Right cardiac atrium (tissue), 5 donors: ENCODE measurements at places on chromosomes 2 and 18.

DNA sequence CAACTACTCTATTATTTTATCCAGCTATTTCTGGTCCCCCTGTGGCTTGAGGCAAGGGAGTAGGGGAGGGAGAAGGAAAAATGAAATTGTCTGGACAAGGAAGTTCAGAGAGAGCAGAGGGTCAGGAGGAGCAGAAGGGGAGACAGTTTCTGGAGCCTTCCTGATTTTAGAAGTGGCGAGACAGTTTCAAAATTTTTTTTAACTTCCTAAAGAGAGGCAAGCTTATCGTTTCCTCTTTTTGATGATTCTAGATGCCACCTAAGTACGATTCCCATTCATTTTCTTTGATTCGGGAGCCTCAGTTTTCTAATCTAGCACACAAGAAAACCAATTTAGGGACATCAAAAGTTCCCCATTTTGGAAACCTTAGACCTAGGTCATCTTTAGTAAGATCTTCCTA lies 96.9 kb upstream of the B3GNT2 start:
- no peak for DNase-seq

- peak; percentile 91 for DNase-seq
Measured at GRCh38 chr2:66432801-66433694, 1.9 kb upstream of the MEIS1 start.

DNA sequence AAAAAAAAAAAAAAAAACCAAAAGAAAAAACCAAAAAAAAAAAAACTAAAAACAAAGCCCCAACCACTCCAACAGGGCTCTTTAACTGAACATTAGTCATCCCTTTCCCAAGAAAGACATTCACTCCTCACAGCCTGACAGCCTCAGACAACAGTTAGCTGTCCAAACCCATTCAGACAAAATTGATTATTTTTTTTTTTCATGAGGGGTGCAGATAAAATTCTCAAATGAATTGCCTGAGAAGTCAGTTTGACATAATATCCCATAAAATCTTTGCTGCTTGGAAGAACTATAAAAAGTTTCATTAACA lies 206.1 kb upstream of the REV1 start:
- DNase-seq: no peak

DNA sequence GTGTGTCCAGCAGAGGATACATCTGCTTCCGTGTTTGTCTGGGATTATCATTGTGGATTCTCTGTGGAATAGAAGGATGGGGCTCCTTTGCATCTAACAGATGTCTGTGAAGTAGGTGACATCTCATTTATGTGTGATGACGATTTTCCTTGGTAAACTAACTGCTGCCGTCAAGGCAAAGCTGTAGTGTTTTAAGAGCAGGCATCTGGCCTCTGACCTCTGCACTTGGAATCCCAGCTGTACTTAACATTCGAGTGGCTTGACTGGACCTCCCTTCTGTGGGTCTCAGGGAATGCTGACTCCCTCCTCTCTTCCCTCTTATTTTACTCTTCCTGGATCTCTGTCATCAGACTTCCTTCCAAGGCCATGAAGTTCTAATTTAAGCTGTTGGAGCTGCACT lies 56.4 kb downstream of the DCDC2C start:
- DNase-seq: no peak

DNA sequence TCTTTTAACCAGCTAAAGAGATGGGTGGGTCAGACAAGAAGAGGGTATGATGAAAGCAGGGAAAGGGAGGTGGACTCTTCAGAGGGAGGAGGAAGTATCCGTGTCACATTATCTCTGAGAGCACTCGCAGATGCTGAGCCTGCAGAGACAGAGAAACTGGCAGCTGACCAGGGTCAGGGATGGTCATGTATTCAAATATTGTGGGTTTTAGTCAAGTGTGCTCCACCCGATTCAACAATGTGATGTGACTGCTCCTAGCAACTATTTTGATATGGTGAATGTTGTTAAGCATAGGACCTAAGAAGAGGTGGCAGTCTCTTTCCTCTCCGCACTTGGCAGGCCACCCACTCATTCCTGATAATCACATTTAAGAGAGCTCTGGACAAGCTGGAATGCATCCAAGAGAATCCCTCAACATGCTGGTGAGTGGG lies 1.3 kb upstream of the CLIP4 start:
- peak; percentile 84 for DNase-seq

GRCh38 chr18:148841-149240 lies 9.5 kb upstream of the USP14 start:
- DNase-seq: no peak
